AG10803 (cell line): ENCODE measurements at places on chromosomes 7 and 10.

DNA sequence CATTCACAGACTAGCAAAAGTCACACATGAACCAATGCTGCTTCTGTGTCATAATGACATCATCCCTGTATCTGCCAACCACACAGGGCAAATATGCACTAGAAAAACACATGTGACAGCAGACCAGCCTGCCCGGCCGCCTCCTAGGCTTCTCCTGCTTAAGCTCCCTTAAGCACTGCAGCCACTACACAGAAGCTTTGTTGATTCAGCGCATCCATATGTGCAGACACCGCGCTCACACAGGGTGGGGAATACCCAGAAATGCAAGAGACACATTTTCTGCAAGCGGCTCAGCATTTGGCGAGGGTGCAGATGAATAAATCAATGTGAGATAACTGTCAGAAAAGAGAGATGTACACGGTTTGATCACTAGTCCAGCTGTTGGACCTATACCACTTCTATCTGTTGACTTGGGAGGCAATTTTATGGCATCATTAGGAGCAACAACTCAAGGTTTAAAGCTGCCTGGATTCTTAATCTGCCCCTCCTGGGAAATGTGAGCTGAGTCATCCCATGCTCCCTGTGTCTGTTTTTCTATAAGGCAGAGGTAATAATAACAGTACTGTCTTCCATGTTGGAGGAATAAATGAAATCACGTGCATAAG lies 33.4 kb downstream of the CPXM2 start:
- DNase-seq, result peak; percentile 84

- DNase-seq, result no peak
Observed at GRCh38 chr7:117296066-117296465, 26.8 kb downstream of the WNT2 start.

- peak; percentile 93 for DNase-seq
Observed at GRCh38 chr10:99372546-99373271, 43.6 kb downstream of the CNNM1 start.

GRCh38 chr7:607938-608337 lies 88.3 kb upstream of the PDGFA start:
- no peak for DNase-seq

DNA sequence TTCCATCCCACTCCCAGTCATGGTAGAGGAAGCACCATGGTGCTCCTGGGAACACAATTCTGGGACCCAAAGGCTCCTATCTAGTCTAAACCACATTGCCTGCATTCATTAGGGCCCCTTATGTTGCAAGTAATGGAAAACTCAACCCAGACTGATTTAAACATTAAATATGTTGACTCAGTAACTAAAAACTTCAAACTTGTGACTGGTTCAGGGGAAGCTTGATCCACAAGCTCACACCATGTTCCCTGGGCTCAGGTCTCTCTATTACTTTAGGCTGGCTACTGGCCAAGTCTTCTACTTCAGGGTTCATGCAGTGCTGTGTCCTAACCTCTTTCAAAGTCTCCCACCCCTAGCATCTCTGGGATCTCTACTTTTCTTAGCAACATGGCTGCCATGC lies 13.1 kb downstream of the WNT16 start:
- peak; percentile 17 for DNase-seq

DNA sequence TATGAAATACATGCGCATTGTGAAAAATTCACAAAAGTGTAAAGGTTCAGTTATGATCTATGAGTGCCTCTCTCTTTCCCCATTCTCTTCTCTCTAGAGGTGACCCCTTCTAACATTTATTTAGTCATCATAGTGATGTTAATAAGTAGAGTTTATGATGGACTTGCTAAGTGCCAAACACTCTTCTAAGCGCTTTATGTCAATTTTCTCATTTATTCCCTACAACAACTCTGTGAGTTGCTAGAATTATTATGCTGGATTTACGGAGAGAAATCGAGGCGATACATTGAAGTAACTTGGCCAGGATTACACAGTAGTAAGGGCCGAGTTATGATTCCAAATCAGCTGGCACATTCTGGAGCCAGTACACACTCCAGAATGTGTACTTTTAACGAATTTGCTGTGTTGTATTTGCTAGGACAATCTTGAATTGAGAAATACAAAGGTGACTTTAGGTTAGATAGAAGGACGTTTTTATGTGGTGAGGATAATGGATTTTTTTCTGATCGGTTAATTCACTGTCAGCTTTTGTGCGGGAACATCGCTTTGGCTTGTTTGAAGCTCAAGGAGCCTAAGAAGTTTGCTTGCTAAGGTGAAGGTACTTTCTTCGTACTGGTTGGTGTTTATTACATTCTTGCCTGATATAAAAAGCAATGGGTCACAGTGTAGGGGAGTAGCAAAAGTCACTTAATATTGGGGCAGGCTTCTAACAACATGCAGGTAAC lies 1.4 kb downstream of the ATRNL1 start:
- no peak for DNase-seq

DNA sequence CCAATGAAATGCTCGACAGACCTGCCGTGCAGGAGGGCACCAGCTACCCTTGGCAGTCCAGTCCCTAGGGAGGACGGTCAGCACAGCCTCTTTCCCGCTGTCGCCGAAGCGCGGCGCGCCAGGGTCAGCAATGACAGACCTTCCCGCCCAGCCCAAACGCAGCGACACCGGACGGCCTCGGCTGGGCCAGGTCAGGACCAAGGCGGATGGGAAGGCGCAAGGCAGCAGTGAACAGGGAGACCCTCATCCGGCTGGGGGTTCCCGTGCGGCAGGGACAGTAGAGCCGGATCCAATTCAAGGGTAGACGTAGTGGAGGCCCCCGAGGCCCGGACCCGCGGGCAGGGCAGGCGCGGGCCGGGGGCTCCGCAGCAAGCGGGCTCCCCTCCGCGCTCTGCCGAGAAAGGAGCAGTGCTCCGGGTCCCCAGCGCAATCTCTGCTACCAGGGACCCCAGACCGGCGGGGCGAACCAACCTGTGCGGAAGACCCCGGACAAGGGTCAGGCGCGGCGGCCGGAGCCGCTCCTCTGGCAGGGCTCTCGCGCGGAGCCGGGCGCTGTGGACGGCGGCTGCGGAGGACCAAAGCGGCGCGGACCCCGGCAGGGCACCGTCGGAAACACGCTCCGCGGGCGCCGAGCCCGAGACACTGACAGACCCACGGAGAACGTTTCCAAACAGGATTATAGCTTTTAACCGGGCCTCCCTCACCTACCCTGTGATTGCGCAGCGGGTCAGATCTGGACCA lies at the start of gene SEC31B:
Gene SEC31B (minus strand): TSS at position 551 of the 741 bp plus-strand sequence. CDS start 2,909 bp downstream, outside the sequence.
- DNase-seq, result no peak

DNA sequence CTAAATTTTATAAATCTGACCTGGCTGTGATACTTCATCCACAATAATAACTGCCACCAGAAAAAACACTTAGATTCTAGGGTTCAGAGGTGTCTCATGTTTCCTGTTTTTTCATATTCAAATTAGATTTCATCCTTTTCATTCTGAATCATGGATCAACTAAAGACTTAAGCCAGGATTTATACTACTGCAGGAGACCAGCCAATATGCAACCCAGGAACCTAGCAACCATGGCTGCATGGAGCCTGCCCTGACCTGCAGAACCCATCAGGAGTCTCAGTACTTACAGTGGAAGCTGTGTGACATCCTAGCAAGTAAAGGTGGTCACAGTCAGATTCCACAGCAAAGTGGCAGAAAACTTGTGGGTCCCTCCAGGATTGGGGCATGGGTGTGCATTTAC lies 40.5 kb upstream of the RNF148 start:
- DNase-seq, result no peak

DNA sequence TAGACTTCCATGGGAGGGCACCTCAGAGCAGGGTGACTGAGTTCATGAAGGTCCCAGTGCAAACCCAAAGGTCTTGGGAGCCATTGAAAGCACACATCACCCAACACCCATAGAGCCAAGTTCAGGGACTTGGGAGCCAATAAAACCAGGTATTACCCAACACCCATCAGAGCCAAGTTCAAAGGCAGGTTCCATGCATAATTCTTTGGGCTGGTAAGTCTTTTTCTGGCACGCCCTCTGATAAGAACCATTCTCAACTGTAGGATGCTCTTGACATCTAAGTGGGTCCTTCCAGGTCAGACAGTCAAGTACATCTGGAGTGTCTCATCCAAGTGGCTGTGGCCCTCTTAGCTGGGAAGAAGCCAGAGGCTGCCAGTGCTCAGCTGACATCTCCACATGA lies 63.2 kb downstream of the EBF3 start:
- DNase-seq, result no peak

DNA sequence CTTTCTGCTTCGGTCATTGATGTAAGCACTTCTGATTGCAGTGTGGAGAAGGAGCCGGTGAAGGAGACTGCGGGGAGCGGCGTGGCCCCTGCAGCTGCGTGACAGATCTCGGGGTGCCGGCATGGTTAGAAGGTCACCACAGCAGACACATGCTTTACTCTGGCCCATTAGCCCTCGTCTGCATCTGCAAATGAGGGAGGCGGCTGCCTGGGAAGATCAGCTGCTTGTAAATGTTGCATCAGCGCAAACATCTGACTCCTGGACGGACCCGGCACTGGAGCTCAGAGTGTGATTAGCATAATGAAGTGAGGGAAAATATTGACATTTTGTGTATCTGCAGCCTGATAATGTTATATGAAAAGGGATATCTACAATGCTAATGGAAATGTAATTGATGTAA lies 30.5 kb upstream of the MNX1 start:
- DNase-seq, result no peak

DNA sequence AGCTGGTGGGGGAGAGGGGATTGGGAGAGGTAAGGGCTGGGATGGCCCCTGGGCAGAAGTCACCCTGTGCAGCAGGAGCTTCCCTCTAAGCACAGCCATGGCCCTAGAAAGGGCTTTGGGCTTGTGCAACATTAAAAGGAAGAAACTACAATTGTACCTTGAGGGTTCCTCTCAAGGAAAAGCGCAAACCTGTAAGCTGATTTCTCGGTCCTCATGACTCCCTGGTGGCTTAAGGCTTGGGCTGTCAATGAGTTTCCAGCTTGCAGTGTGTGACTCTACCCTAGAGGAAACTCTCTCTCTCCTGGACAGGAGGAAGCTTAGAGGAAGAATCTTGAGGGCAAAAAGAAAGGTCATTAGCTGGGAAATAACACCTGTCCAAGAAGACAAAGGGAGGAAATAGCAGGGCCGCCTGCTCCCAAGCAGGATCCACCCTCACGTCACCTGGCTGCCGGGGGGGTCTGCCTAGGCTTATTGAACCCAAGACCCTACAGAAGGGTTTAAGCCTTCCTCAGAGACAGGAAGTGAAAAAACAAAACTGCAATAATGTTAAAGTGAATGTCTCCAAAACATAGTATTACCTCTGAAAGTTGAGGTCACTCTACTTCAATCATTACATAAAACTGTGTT lies 112.5 kb downstream of the WDR11 start:
- DNase-seq, result no peak

GRCh38 chr10:67663449-67664087 lies 32.4 kb downstream of the CTNNA3 start:
- DNase-seq, result no peak

GRCh38 chr10:103931603-103932002 lies 13.6 kb upstream of the STN1 start:
- no peak for DNase-seq

DNA sequence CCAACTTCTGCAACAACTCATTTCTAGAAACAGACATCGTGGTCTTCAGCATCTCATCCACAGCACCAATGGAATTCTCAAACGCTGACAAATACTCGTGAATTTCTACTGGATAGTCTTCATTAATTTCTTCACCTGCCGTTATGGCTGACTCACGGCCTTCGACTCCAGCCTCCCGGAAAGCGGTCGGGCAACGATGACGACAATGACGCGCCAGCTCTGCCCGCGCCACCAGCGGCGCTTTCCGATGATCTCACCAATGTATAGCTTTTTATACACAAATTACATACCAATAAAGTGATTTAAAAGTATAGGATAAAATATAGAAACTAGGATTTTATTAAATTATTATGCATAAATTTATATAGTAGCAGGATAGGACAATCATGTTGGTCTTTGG lies 65.7 kb downstream of the CCDC7 start:
- no peak for DNase-seq

- DNase-seq, result no peak
Observed at GRCh38 chr7:96747418-96747940, 37.8 kb upstream of the SEM1 start.

DNA sequence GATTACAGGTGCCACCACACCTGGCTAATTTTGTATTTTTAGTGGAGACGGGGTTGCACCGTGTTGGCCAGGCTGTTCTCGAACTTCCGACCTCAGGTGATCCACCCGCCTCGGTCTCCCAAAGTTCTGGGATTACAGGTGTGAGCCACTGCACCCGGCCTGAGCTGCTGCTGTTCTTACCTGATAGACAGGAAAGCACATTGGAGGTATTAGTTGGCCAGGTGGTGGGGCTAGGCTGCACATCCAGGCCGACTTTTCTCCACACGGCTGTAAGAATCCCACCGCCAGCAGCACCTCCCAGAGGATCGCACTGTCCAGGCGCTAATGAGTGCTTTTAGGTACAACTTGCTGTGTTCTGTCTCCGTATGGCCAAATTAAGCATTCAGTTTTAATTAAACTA lies 112.6 kb downstream of the WDR37 start:
- DNase-seq, result no peak

DNA sequence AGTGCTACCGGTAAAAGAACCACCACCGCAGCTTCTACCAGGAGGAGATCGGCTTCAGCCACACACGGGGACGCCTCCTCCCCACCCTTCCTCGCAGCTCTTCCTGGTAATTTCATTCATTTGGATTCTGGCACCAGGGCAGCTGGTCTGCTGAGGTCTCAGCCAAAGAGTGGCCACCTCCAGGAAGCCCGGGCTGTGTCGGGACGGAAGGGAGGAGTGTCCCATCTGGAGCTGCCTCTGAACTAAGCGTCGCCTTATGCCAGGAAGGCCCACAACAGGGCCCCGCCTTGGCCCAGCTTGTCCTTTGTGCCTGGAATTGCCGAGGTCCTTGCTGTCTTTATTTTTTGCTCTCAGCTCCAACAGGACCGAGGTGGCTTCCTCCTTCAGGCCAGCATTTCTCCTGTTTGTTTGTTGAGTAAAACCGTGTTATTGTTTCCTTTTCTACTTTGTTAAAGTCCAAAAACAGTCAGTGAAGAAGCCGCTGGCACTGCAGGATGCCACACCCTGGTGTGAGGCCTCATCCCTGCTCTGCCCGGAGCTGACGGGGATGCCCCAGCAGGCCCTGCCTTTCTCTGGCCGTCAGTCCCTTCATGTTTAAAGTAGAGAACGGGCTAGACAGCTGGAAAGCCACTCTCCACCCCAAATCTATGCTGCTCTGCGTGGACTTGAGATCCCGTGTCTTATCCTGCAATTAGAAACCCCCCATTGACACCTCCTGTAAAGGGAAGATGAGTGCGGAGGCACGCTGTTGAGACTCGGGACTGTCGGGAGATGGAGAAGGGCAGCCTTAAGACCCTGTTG lies 24.5 kb upstream of the TTYH3 start:
- DNase-seq, result peak; percentile 46

DNA sequence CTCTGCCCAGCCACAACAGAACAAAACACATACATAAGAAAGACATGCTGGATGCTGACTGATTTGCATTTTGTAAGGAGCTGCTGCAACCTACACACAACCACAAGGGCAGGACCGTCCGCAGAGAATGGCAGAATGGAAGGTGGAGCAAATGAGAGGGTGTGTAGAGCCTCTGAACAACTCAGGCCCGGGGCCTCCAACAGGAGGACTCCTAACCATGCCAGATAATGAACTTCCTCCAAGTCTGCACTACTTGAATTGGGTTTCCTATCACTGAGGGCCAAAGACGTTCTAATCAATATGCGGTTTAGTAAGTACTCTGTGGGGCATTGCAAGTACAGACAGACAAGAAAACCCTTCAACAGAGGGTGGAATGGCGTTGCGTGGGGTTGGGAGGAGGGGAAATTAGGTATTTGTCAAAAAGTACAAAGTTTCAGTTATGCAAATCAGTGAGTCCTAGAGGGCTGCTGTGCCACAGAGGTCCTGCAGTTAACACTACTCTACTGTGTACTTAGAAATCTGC lies 14.6 kb downstream of the VOPP1 start:
- DNase-seq, result no peak

- DNase-seq, result no peak
Observed at GRCh38 chr10:17733620-17734019, 18.4 kb upstream of the TMEM236 start.
